GOT3 (cell line): ENCODE measurements at places on chromosomes 3 and 15.

GRCh38 chr3:18580268-18580667 is 155.1 kb upstream of the SATB1 start:
- no peak for DNase-seq

DNA sequence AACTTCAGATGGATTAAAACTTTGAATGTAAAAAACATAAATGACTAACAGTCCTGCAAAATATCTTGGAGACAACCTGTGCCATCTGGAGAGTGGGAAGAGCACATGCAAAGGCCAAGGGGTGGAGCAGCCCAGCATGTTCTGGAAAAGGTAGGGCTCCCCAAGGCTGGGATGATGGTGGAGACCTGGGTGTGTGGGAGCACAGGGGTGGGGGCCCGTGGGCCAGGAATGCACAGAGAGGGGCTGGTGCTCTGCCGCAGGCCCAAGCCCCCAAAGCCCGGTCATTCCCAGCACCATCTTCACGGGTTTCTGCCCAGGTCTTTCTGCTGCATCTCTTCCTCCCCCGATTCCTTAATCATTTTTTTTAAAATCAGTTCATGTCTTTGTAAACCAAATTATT is 9.7 kb upstream of the GATA2 start:
- no peak for DNase-seq

GRCh38 chr3:126511291-126511690 is 6.3 kb downstream of the UROC1 start:
- DNase-seq = no peak

DNA sequence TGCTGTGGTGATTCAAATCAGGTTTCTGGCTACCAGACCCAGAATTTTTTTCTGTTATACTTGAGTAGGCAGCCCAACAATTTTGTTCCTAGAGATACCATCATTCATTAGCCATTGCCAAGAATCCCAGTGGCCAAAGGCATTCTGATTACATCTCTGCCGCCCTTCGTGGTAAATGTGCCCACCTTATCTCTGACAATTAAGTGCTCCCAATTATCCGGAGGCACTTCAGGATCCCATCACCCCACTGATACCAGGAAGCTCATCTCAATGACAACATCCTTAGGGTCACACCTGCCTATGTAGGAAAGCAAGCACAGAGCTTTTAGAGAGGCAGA is 43.2 kb upstream of the RPL35A start:
- no peak for DNase-seq

GRCh38 chr15:94234300-94234699 is 2.9 kb downstream of the MCTP2 start:
- DNase-seq = no peak

GRCh38 chr3:32258869-32259268 is 20.4 kb downstream of the CMTM8 start:
- DNase-seq = no peak

GRCh38 chr15:38941399-38941953 is 376.9 kb upstream of the RASGRP1 start:
- no peak for DNase-seq

GRCh38 chr3:140816372-140817195 is 125.1 kb upstream of the SLC25A36 start:
- no peak for DNase-seq

DNA sequence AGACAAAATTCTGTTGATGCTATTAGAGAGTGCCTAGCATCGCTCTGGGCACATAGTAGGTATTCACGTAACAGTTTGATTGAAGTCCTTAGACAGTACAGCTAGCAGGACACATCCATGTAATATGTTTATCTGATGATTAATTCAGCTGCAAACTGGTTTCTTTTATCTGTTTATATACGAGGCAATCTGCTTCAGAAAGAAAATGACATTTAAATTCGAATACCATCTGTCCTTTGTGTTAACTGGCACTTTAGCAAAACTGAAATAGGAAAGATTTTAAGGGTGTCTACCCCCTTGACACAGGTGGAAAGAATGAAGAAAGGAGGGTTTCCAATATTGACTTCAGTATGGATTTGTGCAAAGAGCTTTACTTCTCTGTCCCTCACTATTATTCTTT is 192.5 kb downstream of the MFSD1 start:
- no peak for DNase-seq
